Common myeloid progenitor, CD34-positive (primary cell): ENCODE measurements at places on chromosomes 11 and 22.

GRCh38 chr11:27421819-27422494, 50.6 kb downstream of the LGR4 start:
- DNase-seq, result no peak

- no peak for DNase-seq
Measured at GRCh38 chr11:106344394-106344793, 266.9 kb downstream of the AASDHPPT start.

DNA sequence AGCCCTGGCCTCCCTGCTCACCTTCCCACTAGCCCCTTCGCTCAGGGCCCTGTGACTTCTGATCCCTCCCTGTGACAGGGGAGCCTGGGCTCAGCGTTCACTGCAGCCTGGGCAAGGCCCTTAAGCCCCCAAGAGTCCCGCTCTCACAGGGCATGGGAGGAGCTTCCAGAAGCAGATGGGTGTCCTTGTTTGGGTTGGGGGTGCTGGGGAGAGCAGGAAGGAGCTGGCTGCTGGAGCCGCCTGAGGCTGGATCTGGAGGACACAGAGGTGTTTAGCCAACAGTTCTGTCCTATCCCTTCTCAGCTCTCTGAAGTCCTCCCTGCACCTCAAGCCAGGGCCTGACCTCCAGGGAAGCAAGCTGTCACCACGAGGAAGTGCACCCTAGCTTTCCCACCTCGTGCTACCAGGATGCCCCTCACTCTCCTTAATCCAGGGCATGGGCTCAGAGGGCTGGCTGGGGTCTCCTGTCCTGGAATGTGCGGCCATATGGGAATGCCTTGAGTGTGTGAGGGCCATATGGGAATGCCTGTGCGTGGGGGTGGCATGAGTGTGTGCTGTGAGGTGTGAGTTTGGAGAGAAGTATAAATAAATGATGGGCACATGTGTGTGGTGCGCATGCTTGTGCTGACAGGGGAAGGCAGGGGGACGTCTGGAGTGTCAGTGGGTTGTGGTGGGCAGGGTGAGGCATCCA, 25.0 kb upstream of the TUB start:
- no peak for DNase-seq

DNA sequence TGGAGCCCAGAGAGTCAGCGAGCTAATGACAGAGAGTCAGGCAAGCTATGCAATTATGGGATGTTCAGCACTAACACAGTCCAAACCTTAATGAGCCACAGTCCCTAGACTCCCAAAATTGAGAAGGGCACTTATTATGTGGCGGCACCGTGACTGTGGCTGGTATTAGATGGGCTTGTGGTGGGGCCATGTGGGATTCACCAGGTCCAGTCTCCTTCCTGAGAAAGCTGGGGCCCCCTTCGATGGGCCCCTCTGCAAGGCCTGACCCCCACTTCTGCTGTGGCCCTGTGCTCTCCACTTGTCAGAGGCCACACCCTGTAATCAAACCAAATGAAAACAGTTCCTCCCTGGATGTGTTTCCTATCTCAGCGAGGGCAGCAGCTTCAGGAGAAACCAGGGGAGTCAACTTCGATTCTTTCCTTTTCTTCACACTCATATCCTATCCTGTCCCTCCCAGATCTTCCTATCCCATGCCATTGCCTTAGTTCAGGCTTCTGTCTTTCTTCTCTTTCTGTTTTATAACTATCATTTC, 42.9 kb downstream of the INSC start:
- no peak for DNase-seq

- no peak for DNase-seq
Measured at GRCh38 chr11:126405906-126406305, 50.4 kb downstream of the ST3GAL4 start.

- DNase-seq, result peak; percentile 88
Measured at GRCh38 chr11:35138943-35139721, at the start of gene CD44. TSS of gene CD44 (plus strand) at chr11:35139171. CDS start at chr11:35139304, 133 bp downstream.
